Thymus (tissue), 14 donors: ENCODE measurements at places on chromosomes 5 and 9.

DNA sequence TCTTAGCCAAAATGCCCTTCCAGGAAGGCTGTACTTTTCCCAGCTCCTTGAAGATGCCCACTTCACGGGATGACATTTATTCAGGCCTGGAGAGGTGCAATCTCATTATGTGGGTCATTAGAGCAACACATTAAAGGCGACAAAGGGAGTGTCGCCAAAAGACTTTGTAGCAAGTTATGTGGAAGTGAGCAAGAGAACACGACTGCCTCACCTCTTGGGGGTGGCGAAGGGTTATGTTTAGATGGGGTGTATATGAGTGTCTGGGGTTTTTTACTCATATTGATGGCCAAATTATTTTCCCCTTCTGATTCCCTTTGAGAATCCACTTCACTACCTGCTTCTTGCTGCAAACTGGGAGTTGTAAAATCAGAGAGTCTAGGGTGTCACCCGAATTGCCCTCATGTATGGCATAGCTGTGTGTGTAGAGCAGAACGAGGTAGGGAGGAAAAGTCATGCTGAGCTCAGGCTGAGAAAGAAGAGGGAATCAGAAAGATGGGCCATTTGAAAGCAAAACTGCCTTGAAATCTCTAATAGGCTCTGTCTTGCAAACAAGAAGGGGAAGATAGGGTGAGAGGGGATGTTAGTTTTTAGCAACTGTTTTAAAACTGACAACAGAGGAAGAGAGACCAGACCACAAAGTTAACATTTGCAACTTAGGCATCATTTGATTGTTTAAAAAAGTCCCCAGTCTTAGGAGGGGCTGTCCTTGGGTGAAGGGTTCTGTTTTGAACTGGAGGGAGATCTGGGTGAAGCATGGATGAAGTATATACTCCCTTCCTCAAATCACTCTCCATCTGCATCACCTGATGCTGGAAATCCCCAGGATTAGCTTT, 97.1 kb upstream of the IL12B start:
- no peak for DNase-seq
- no peaks in the 10 kb centered on the region for H3K4me1 ChIP-seq
- H3K36me3 ChIP-seq = no peaks in the 10 kb centered on the region
- H3K27ac ChIP-seq = no peak overlapping the region
- no peaks in the 10 kb centered on the region for H3K27me3 ChIP-seq

DNA sequence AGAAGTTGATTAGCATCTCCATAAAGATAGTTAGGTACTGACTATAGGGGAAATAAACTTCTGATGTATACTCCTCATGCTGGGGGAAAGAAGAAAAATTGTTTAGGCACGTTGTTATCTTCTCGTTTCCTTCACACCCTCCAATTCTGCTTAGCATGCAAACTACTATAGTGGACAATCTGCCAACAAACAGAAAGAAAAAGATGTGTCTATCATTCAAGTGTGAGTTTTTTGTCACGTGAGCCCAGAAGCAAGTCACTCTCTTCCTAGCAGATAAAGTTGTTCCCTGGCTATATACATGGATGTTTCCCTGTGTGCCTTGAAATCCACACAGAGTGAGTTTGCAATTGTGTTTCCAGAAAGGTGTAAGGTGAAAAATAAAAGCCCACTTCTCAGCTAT, 318.4 kb downstream of the CWC27 start:
- H3K27me3 ChIP-seq = no peaks in the 10 kb centered on the region
- DNase-seq = no peak
- H3K36me3 ChIP-seq = no peaks in the 10 kb centered on the region

DNA sequence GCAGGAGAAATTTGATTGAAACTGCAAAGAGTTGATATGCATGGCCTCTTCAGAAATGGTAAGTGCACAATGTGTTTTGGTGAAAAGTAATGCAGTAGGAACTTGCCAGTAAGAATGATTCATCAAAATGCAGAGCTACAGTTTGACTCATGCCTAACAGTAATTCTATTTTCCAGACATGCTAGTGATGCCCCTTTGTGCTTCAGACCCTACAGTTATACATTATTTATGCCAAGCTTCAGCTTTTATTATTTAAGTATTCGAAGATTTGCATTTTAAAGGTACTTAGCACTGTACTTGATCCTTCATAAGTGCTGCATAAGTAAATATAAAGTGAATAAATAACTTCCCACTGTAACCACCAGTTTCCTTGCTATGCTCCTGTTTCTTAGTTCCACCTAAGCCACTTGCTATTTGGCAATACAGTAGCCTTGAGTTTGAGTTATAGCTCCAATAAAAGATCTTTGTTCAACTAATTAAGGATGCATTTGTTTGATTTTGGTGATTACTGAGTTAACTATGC, 3.6 kb upstream of the SPATA31E1 start:
- H3K4me3 ChIP-seq = no peak overlapping the region
- no peak overlapping the region for H3K27ac ChIP-seq
- no peaks in the 10 kb centered on the region for H3K36me3 ChIP-seq
- peaks cover 11% of the 10 kb centered on the region for H3K4me1 ChIP-seq
- no peak for DNase-seq
- no peaks in the 10 kb centered on the region for H3K27me3 ChIP-seq

GRCh38 chr9:137297966-137298365, 4.1 kb downstream of the NRARP start:
- H3K36me3 ChIP-seq = no peaks in the 10 kb centered on the region
- H3K4me1 ChIP-seq = peaks cover 8% of the 10 kb centered on the region
